ENCODE measurements at places on chromosomes 3 and 15.
A peak's percentile ranks its signal among the peaks of the same experiment; 100 is the strongest.

- no peak for DNase-seq
Observed at GRCh38 chr15:23095796-23096195, 40.8 kb downstream of the GOLGA6L1 start.

DNA sequence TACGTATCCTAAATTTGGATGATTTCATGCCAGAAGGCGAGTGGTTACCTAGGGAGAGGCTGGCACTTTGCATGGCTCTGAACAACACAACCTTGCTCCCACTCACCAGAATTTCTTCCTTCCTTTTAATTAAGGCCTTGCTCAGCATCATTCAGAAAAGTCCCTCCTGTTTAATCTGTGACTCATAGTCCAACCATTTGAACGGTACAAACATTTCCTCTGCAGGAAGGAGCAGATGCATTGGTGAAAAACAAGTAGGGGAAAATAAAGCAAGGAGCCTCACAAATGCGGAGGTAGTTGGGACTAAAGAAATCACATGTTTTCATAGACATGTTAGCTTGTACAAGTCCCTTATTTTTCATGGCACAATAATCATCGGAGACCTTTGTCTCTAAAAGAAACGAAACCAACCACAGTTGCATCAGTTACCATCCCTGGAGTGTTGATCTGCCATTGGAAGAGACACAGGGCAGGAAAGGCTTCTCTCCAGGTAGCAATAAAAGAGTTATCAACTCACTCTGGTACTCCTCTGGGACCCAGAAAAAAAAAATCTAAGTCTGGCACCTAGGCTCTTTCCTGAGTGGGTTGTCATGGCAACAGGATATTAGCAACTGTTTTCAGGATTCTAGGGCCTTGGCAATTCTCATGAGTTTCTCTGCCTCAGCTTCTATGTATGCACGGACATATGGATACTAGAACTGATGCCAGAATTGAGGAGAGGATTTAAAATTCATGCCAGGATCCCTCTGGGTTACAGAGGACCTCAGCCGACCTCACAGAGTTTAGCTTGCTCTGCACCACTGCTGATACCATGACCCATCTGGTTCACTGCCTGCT, 255.4 kb upstream of the ARPP21 start:
- peak; percentile 80 for DNase-seq

DNA sequence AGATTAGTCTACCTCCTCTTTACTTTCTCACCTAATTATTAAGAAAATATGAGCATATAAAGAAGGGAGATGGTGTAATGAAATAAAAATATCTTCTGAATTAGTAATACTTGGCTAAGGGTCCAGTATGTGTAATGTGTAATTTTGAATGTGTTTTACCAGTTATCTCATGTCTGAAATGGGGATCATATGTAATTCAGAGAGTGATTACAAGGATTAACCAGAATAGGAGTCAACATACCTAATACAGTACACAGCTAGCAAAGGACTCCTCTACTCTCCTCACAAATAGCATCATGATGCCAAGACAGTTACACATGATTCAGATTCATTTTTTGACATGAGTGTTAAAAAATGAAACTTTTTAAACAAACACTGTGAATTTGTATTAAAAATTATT, 570.4 kb downstream of the SI start:
- DNase-seq: no peak

DNA sequence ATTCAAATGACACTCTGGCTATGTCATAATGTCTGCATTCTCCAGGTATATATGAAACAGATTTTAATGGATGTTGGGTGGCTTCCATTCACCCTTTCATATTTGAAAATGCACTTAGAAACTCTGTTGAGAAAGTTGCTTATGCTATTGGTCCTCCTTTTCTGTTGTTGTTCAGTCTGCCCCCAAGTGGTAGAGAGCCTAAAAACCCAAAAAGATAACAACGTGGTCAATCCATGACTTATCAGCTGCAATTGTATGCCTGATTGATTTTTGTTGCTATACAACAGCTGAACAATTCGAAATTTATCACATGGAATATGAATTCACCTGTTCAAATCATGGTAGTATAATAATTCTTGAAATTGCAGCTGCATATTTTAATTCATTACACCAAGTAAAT, 279.8 kb downstream of the ROBO2 start:
- no peak for DNase-seq

GRCh38 chr3:48088056-48088748, 72.0 kb upstream of the MAP4 start:
- no peak for DNase-seq

DNA sequence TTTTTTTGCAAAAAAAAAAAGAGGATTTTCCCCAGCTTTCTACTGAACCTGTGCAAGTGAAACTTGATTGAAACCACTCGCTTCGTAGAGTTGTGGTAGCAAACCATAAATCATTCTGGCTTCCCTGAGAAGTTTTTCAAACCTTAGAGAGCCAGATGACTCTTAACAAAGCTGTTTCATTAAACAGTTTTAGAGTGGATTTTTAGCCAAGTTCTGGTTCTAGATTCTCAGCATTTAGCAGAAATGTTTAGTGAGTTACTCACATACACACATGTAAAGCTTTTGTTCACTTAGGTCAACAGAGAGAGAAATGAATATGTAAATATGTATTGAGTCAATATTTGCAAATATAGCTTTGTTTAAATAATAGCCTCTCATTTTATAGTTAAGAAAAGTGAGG, 18.1 kb upstream of the CCR9 start:
- no peak for DNase-seq

GRCh38 chr3:73955494-73956070, 330.8 kb upstream of the PDZRN3 start:
- DNase-seq: no peak

DNA sequence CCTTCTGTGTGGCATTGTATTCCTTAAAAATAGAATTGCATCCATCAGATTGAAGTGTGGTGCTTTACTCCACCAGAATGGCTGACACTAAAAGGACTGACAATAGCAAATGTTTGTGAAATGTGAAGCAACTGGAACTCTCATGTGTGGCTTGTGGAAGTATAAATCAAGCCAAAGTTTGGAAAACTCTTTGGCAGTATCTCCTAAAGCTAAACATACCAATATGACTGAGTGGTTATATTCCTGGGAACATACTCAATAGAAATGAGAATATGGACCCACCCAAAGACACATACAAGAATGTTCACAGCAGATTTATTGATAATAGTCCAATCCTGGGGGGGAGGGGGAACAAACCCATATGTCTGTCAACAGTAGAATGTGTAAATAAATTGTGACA, 87.1 kb downstream of the RARB start:
- DNase-seq: no peak

GRCh38 chr15:76433798-76434400, 97.3 kb downstream of the ISL2 start:
- no peak for DNase-seq

DNA sequence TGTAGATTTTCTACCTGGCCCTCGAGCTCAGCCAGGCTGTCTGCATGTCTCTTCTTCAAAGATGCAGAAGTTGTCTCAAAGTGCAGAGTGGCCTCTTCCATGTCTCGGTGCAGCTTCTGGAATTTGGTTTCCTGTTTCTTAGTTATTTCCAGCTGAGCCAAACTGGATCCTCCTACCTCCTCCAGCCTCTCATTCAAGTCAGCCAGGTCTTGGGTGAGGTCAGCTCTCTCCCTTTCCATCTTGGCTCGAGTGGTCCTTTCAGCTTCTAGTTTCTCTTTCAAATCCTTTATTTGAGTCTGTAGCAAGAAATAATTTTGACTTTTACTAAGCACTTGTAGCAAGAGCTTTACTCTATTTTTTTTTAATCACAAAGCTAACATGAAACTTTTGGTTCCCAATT, 81.8 kb downstream of the MYH15 start:
- no peak for DNase-seq

DNA sequence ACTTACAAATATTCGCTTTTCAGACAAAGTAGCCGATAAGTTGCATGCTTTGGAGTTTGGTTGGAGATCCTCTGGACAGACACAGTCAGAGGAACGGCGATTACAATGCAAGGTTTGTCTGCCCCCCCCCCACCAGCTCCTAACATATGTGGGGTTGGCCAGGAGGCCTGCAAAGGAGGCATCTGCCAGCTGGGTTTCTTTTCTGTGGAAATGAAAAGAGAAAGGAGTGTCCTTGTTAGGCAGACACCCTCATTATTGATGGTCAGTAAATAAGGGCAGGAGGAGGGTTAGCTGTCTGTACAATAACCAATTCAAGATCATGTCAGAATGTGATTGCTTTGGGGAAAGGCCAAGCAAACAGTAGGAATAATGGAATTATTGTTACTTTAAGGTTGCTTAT, 49.1 kb downstream of the TLNRD1 start:
- no peak for DNase-seq

GRCh38 chr3:17626395-17626794, 116.0 kb downstream of the TBC1D5 start:
- DNase-seq: no peak
